NCI-H187 treated with DMSO at 0.1 percent for 48 hours (cell line): ENCODE measurements at places on chromosomes 16 and 17.

DNA sequence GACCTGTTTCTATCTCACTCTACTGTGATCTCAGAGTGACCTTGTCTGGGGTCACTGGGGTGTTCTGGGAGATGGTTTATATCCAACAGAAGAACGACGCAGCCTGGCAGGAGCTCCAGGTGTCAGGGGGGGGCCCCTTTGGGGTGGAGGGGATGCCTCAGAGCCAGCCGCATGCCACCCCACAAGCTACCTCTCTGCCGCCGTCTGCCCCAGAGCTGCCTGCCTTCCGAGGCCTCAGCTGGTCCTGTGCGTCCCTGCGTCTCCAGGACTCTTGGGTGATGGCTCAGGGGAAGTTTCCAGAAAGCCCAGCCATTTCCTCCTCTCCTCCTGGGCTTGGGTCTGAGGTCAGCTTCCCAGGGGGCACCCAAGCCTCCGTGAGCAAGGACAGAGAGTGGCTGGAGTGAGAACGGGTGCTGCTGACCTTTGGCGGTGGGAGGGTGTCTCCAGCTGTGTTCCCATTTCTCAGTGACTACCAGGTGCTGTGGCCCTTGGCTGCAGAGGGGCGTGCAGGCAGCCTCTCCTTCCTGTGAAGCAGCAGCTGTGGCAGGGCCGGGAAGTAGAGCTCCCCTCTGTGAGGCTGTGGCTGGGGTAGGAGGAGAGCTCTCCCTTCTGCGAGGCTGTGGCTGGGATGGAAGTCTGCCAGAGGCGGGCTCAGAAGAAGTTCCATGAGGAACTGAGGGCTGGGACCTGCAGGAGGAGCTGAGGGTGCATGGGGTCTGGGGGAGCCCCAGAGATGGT is 19.8 kb downstream of the JPH3 start:
- no peak for DNase-seq

GRCh38 chr16:27379919-27380318 is 22.1 kb upstream of the IL21R start:
- no peak for DNase-seq

- no peak for DNase-seq
Observed at GRCh38 chr17:74658620-74659019, 35.1 kb upstream of the CD300E start.

GRCh38 chr17:66531851-66532295 is 229.5 kb downstream of the PRKCA start:
- no peak for DNase-seq

DNA sequence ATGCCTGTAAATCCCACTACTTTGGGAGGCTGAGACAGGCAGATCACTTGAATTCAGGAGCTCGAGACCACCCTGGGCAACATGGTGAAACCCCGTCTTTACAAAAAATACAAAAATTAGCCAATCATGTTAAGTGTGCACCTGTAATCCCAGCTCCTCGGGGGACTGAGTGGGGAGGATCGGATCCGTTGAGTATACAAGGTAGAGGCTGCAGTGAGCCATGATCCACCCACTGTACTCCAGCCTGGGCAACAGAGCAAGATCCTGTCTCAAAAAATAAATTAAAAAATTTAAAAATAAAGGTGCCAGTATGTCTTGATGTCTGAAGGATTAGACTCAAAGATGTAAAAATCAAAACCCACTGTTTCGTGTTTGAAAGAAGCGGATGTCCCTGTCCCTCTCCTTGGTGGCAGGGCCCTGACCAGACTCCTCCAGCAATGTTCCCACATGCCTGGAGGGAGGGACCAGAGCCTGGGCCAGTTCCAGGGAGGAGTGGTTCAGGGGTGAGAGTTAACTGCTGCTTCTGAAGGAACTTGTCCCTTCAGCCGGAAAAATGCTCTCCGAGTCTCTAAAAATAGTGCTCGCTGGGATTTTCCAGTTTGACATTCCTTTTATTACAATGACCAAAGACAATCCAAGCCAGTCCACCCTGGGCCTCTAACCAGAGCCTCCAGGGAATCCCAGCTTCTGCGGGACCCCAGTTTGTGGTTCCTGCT is 9.4 kb upstream of the CMTM4 start:
- DNase-seq, result no peak

DNA sequence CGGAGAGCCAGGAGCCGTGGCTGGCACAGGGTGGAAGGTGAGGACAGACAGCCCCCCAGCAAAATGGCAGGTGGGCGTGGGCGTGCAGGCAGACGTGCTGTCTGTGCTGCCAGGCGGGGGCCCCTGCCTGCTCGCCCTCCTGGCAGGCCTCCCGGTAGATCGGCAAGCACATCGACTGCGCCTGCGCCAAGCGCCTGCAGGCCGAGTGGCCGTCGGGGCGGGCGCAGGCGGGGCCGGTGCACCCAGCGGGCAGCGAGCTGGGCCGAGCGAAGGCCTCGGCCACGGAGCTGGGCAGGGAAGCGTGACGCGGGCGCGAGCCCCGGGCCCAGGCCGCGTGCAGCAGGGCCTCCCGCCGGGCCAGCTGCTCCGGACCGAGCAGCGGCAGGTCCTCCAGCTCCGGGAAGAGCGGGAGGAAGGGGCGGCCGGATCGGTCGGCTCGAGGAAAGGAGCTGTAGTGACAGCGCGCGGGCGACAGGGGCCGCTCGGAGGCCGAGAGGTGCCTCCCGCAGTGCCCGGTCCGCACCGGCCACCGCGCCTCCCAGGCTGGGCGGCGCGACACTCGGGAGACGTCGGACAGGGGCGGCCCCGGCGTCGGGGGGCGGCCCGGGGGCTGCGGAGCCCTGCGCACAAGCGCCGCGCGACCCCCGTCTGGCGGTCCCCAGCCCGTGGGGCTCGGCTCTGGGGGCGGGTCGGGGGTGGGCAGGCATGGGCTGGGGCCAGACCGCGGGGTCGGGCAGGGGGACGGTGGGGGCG is 16.9 kb downstream of the GRIN2C start:
- DNase-seq, result no peak

DNA sequence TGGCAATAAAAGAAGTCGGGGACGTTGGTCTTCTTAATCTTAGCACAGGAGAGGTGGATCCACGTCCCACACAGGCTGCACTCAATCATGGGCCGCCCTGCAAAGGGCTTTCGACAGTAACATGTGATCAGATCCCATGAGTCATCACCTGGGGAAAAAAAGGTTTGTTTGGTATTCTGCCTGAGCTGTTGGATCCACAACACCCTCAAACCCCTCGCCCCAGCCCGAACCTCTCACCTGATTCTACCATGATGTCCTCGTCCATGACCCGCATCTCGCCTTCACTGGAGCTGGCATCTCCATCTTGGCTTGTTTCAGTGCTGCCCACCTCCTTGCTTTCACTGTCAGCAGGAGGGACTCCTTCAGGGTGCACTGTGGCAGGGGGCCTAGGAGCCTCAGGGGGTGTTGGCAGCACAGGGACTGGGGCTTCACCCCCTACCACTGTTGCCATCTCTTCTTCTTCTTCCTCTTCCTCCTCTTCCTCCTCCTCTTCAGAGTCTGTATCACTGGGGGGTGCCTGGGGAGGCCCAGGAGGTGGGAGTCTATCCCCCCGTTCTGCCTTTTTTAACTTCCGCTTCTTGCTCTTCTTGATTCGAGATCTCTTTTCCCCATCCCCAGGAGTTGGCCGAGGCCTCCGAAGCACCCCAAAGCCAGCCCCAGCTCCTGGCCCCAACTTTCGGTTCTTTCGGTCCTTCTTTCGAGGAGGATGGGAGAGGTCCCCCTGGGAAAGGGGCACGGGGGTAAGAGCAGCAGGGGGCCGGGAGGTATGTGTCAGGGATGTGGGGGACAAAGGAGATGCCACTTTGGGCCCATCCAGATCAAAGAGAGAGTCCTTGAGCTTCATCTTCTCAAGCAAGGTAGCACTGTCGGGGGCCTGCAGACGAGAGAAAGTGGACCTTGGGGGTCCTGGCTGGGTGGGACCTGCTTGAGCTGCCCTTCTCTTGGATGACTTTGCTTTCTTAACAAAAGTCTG is 1.7 kb upstream of the DVL2 start:
- DNase-seq, result no peak

DNA sequence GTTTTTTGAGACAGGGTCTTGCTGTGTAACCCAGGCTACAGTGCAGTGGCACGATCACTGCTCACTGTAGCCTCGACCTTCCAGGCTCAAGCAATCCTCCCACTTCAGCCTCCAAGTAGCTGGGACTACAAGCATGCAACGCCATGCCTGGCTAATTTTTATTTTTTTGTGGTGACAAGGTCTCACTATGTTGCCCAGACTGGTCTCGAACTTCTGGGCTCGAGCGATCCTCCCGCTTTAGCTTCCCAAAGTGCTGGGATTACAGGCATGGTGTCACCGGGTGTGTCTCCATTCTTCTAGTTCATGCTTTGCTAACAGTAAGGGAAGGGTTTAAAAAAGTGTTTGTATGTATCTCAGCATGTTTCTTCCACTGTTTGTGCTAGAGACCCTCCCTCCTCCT is 101.8 kb downstream of the HIC1 start:
- no peak for DNase-seq

GRCh38 chr16:50071075-50071671 is 5.4 kb downstream of the HEATR3 start:
- DNase-seq, result no peak

DNA sequence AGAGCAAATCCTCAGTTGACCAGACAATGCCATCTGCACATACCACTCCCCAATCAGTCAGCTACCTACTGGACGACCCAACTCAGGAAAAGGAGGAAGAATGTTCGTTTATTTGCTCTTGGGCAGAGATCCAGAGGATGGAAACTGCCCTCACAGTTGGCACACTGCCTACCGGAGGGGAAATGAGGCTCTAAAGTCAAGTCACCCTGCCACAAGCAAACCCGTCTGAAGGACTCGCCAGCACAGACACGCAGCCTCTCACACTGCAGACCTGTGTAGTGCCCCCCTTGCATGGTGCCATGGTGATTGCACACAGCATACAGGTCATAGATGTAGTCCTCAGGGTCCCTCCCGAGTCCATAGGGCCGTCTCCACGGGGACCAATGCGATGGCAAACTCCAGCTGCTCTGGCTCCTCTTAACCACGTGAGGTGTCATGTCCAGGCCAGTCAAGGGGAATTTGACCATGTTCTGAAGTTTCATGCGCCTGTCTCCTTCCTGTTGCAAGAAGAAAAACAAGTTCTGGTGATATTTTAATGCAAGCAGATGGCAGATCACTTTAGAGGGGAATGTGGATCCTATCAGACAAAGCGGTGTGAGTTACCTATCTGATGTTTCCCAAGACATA is 69.5 kb downstream of the USP31 start:
- DNase-seq, result no peak

DNA sequence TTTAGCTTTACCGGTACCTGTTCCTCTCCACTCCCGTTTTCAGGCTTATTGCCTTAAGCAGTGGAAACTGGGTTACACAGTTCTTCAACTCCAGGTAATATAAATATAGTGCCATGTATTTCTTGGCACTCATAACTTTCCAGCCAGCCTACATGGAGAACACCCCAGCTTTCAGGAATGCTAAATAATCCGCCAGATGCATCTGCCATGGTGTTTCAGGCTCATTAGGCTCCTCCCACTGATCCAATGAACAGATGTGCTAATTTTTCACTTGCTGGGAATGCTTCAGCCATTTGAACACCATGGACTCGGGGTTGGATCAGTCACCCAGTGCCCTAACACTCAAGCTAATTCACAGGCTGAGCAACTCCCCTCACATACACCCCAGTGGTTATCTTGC is 4.6 kb downstream of the ANKFN1 start:
- no peak for DNase-seq

- no peak for DNase-seq
Observed at GRCh38 chr17:45333702-45334092, 16.9 kb upstream of the MAP3K14 start.

GRCh38 chr17:28746611-28747050 is 2.8 kb downstream of the TRAF4 start:
- no peak for DNase-seq
